Neural progenitor cell (in vitro differentiated cells): ENCODE measurements at places on chromosomes 2 and 18. TPM values are rescaled to one million over a fixed set of nuclear protein-coding genes. Genes with fewer than 3 reads are reported as not detected.
A peak's percentile ranks its signal among the peaks of the same experiment; 100 is the strongest.

Gene C2orf66
- 0.15 and 0.43 TPM in 2 replicates for total RNA-seq

Gene PROM2
- 0.95 and 2.4 TPM in 2 replicates for total RNA-seq

Gene SFXN5
- total RNA-seq = 3.4 and 7.3 TPM in 2 replicates

Gene ESCO1
- 27.4 and 48.8 TPM in 2 replicates for total RNA-seq

Gene TRIM43
- not detected in 2 replicates for total RNA-seq

Gene ABCB11
- 0.09 TPM in 1 of 2 replicates, not detected in the other for total RNA-seq

Gene CNDP1
- not detected in 2 replicates for total RNA-seq

Gene IL1B
- total RNA-seq = not detected in 2 replicates

Gene CERKL
- total RNA-seq = 0.25 TPM in 1 of 2 replicates, not detected in the other

Gene VWA3B
- total RNA-seq = not detected in 2 replicates

Gene ATP6V1C2
- 0.11 and 0.19 TPM in 2 replicates for total RNA-seq

DNA sequence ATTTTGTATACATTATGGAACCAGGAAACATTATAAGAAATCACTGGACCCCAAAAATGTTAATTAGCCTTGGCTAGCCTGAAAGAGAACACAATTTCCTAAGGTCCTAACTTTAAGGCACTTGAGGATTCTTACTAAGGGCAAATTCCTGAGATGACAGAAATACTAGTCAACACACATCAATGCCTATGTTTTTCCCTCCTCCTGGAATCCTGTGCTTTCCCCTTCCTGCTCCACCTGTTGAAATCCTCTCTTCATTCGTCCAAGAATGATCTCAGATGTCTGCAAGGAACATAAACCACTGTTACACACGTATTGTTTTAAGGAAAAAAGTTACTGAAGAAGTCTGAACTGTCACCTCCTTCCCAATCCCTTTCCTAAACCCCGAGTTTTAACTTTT, 21.2 kb upstream of the DARS1 start:
- DNase-seq = no peak
- H3K4me1 ChIP-seq = peaks cover 12% of the 10 kb centered on the region
- no peak overlapping the region for H3K4me3 ChIP-seq
- H3K36me3 ChIP-seq = no peaks in the 10 kb centered on the region

DNA sequence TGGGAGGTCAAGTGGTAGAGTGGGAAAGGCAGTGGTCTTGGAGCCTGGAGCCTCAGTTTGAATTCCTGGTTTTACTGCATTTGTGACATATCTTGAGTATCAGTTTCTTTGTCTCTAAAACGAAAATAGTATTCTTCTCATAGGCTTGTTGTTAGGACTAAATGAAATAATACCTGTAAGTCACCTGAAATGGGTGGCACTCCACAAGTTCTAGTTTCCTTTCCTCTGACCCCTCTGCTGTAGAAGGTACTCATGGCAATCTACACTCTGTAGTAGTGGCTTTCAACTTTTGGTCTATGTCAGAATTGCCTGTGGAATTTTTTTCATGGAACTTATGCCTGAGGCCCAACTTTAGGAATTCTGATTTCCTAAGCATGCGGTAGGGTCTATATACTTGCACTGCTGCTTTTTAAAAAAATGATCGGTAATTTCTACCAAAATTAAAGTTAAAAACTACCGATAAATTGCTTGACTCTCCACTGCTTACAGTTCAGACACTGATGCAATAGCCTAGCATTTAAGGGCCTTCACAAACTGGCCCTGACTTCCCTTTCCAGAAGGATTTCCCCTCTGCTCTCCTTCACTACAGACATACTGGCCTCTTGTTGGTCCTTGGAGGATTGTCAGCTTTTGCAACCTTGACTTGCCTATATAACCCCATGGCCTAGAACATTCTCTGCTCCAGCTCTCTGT, 47.2 kb downstream of the PLEK start:
- no peak overlapping the region for H3K27ac ChIP-seq
- no peak overlapping the region for H3K4me3 ChIP-seq
- no peaks in the 10 kb centered on the region for H3K36me3 ChIP-seq
- no peaks in the 10 kb centered on the region for H3K27me3 ChIP-seq
- H3K4me1 ChIP-seq = no peaks in the 10 kb centered on the region
- no peak for DNase-seq

GRCh38 chr2:58734365-58734764, 493.2 kb upstream of the FANCL start:
- H3K27me3 ChIP-seq = no peaks in the 10 kb centered on the region
- H3K4me1 ChIP-seq = no peaks in the 10 kb centered on the region
- no peaks in the 10 kb centered on the region for H3K36me3 ChIP-seq
- no peak for DNase-seq
- no peak overlapping the region for H3K4me3 ChIP-seq
- no peak overlapping the region for H3K27ac ChIP-seq

GRCh38 chr2:8550481-8550880, 131.4 kb upstream of the ID2 start:
- no peak for DNase-seq
- H3K36me3 ChIP-seq = no peaks in the 10 kb centered on the region
- no peaks in the 10 kb centered on the region for H3K27me3 ChIP-seq
- H3K27ac ChIP-seq = no peak overlapping the region
- H3K4me3 ChIP-seq = no peak overlapping the region
- H3K4me1 ChIP-seq = no peaks in the 10 kb centered on the region

DNA sequence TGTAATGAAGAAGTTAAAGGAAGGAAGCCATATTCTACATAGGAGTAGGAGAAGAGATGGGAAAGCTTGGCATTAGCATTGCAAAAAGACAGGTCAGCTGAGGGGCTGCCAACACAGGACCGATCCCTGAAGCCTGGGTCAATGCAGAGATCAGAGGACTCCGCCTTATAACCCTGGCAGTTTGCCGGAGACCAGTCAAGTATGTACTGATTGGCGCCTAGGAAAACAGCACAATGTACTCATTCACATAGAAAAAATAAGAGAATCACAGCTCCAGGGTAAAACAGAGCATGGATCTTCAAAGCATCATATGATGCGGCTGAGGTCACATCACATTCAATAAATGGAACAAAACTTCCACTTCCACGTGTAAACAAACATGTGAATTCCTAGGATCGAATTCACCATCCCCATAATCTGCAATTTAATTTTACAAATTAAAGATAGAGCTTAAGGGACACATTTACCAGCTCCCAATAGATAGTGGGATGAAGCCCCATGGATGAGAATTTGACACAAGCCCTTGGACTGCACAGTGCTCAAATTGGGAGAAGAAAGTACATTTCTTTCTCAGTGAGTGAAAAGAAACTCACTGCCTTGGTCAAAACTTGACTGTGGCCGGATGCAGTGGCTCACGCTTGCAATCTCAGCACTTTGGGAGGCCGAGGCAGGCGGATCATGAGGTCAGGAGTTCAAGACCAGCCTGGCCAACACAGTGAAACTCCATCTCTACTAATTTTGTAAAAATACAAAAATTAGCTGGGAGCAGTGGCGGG, 135.0 kb upstream of the KLHL14 start:
- H3K4me1 ChIP-seq = peaks cover 12% of the 10 kb centered on the region
- H3K4me3 ChIP-seq = no peak overlapping the region
- H3K27ac ChIP-seq = no peak overlapping the region
- no peaks in the 10 kb centered on the region for H3K36me3 ChIP-seq
- no peaks in the 10 kb centered on the region for H3K27me3 ChIP-seq

GRCh38 chr18:76923485-76924085, 101.2 kb downstream of the ZNF236 start:
- peak; percentile 46 for DNase-seq
- no peak overlapping the region for H3K27ac ChIP-seq
- no peaks in the 10 kb centered on the region for H3K4me1 ChIP-seq
- H3K4me3 ChIP-seq = no peak overlapping the region
- H3K36me3 ChIP-seq = peaks cover 11% of the 10 kb centered on the region

GRCh38 chr2:240946654-240947053, 40.5 kb downstream of the CROCC2 start:
- no peak overlapping the region for H3K27ac ChIP-seq
- H3K36me3 ChIP-seq = no peaks in the 10 kb centered on the region
- H3K27me3 ChIP-seq = no peaks in the 10 kb centered on the region
- no peak overlapping the region for H3K4me3 ChIP-seq
- no peak for DNase-seq

GRCh38 chr2:154408786-154409185, 289.7 kb upstream of the KCNJ3 start:
- no peaks in the 10 kb centered on the region for H3K4me1 ChIP-seq
- DNase-seq = no peak

DNA sequence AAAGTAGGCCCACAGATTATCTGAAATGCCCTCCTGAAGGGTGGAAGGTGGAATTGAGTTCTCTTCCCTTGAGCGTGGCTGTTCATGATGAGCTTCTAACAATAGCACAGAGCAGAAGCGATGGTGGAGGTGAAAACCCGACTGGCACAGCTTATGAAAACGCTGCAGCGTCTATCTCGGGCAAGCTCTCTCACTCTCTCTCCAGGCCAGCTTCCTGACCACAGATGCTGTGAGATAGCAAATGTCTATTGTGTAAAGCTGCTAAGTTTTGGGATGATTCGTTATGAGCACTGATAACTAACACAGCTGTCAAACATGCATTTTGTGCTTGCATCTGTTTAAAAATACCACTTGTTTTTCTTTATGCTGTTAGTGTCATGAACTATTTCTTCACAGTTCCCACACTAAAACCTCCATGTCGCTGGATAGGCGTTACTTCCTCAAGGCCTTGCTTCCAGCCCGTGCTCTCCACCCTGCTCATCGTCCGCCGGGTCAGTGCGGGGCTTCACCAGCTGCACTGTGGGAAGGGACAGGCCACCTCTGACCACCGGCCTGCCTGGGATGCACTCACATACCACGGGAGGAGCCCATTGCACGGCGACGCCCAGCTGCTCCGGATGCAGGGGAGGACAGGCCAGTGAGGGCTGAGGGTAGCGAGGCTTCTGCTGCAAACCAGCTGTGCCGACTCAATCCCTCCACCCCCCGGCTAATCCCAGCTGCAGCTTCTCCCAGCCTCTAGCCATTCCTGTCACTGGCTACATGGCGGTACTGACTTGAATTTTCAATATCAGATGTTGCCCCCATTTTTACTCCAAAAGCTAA, 60.0 kb upstream of the OTOS start:
- H3K4me1 ChIP-seq = peaks cover 30% of the 10 kb centered on the region
- H3K36me3 ChIP-seq = no peaks in the 10 kb centered on the region
- DNase-seq = peak; percentile 46
- no peaks in the 10 kb centered on the region for H3K27me3 ChIP-seq
- H3K4me3 ChIP-seq = no peak overlapping the region
- no peak overlapping the region for H3K27ac ChIP-seq

GRCh38 chr2:46506131-46506706, 26.9 kb downstream of the TMEM247 start:
- no peak for DNase-seq
- H3K27ac ChIP-seq = no peak overlapping the region
- no peaks in the 10 kb centered on the region for H3K27me3 ChIP-seq
- no peaks in the 10 kb centered on the region for H3K4me1 ChIP-seq

- H3K4me1 ChIP-seq = no peaks in the 10 kb centered on the region
- no peaks in the 10 kb centered on the region for H3K27me3 ChIP-seq
- no peak overlapping the region for H3K27ac ChIP-seq
- no peaks in the 10 kb centered on the region for H3K36me3 ChIP-seq
- DNase-seq = peak; percentile 60
Observed at GRCh38 chr2:84741182-84741822, 139.6 kb downstream of the TRABD2A start.

DNA sequence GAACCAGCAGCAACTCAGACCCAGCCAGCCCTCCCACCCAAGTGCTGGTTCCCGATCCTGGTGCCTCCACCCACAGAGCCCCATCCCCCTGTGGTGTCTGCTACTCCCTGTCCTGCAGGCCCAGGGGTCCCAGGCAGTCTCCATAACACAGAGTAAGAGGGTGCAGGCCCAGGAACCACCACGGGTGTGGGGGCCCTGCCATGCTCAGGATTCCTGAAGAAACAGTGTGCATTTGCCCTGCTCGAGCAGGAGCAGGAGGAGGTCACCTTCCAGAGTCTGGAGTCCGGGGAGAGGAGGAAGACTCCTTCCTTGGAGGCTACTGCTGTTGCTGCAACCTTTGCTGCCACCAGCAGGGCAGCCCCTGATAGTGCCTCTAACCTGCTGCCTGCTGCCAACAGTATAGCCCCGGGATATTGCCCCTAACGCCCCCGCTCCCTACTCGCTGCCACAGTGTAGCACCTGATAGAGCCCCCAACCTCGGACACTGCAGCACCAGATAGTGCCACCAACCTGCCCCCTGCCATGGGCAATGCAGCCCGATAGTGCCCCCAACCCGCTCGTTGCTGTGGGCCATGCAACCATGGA, 46.8 kb upstream of the ANKRD62 start:
- H3K4me3 ChIP-seq = no peak overlapping the region
- H3K36me3 ChIP-seq = no peaks in the 10 kb centered on the region
- H3K4me1 ChIP-seq = no peaks in the 10 kb centered on the region
- peak; percentile 45 for DNase-seq
- no peak overlapping the region for H3K27ac ChIP-seq

GRCh38 chr2:134952608-134953007, 34.0 kb downstream of the CCNT2 start:
- DNase-seq = no peak
- H3K27ac ChIP-seq = no peak overlapping the region
- no peaks in the 10 kb centered on the region for H3K4me1 ChIP-seq

GRCh38 chr2:195561116-195561921, 95.7 kb upstream of the SLC39A10 start:
- no peak overlapping the region for H3K4me3 ChIP-seq
- no peaks in the 10 kb centered on the region for H3K27me3 ChIP-seq
- H3K27ac ChIP-seq = no peak overlapping the region
- peaks cover 4% of the 10 kb centered on the region for H3K4me1 ChIP-seq

- H3K27me3 ChIP-seq = no peaks in the 10 kb centered on the region
- no peak for DNase-seq
- no peak overlapping the region for H3K4me3 ChIP-seq
- H3K36me3 ChIP-seq = no peaks in the 10 kb centered on the region
Observed at GRCh38 chr2:204129591-204130294, 193.2 kb downstream of the ICOS start.

- H3K36me3 ChIP-seq = peaks cover 5% of the 10 kb centered on the region
- no peak overlapping the region for H3K27ac ChIP-seq
- no peaks in the 10 kb centered on the region for H3K27me3 ChIP-seq
- H3K4me3 ChIP-seq = no peak overlapping the region
- no peak for DNase-seq
Observed at GRCh38 chr2:12722447-12723316, 5.9 kb downstream of the TRIB2 start.

- H3K27me3 ChIP-seq = no peaks in the 10 kb centered on the region
- DNase-seq = no peak
- peaks cover 24% of the 10 kb centered on the region for H3K4me1 ChIP-seq
- H3K36me3 ChIP-seq = no peaks in the 10 kb centered on the region
- H3K27ac ChIP-seq = no peak overlapping the region
Observed at GRCh38 chr2:109059474-109060165, 69.4 kb upstream of the SH3RF3 start.

- H3K4me1 ChIP-seq = no peaks in the 10 kb centered on the region
- no peaks in the 10 kb centered on the region for H3K27me3 ChIP-seq
- no peaks in the 10 kb centered on the region for H3K36me3 ChIP-seq
- H3K27ac ChIP-seq = no peak overlapping the region
- DNase-seq = no peak
- no peak overlapping the region for H3K4me3 ChIP-seq
Observed at GRCh38 chr2:57776916-57777315, 269.7 kb upstream of the VRK2 start.

DNA sequence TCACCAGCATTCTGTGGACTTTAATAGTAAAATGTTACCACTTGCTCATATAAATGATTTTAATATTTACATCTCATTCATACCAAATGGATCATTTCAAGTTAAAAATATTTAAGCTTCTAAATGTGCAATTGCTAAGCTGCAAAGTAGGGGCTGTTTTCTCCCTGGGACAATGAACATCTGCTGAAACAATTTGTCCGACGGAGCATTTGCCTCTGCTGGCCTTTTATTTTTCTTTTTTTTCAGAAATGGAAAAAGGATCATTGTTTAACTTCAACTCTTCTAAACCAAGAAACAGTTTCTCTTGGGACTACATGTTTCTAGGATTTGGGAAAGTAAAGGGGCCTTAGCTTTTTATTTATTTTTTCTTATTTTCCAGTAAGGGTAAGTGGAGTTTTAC, 43.8 kb upstream of the ITPRID2 start:
- peaks cover 8% of the 10 kb centered on the region for H3K4me1 ChIP-seq
- DNase-seq = no peak
- no peak overlapping the region for H3K27ac ChIP-seq
- no peak overlapping the region for H3K4me3 ChIP-seq
- no peaks in the 10 kb centered on the region for H3K36me3 ChIP-seq
